H9 (cell line): ENCODE measurements at places on chromosomes 12 and 14. TPM values are rescaled to one million over a fixed set of nuclear protein-coding genes. Genes with fewer than 3 reads are reported as not detected.

Gene SYNDIG1L
- total RNA-seq, result 0.22 and 0.33 TPM in 2 replicates

Gene MYH6
- total RNA-seq, result 0.07 and 0.13 TPM in 2 replicates

DNA sequence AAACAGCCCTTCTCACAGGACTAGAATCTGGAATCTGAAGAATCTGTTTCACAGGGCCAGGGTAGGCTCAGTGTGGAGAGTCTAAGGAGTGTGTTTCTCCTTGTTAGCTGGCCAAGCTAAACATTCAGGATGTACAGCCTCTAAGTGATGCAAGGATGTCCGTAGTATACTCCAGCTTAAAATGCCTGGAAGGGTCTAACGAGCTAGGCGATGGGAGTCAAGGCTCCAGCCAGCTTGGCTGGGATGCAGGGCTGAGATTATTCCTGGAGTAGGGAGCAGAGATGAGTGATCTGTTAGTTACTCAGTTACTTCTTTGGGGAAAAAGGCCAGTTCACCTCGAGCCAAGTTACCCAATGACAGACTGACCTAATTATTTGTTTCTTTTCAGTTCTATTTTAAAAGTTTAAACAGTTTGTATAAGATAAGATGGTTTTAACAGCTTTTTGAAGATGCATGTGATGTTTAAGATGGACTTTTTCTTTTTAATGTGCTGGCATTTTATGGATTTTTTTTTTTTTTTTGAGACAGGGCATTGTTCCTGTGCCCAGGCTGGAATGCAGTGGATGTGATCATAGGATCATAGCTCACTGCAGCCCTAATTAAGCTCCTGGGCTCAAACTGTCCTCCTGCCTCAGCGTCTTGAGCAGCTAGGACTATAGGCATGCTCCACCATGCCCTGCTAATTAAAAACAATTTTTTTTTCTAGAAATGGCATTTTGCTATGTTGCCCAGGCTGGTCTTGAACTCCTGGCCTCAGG lies 41.1 kb downstream of the SYNE2 start:
- no peaks in the 10 kb centered on the region; the same call in 1 of the 2 replicates for H3K36me3 ChIP-seq
- peaks cover 9% of the 10 kb centered on the region; the same call in 1 of the 2 replicates for H3K4me1 ChIP-seq
- no peaks in the 10 kb centered on the region for H3K27me3 ChIP-seq
- H3K27ac ChIP-seq, result no peak overlapping the region
- no peak for DNase-seq

GRCh38 chr12:53171725-53172329 lies 8.7 kb upstream of the ZNF740 start:
- no peaks in the 10 kb centered on the region; the same call in 1 of the 2 replicates for H3K4me1 ChIP-seq
- no peak overlapping the region for H3K4me3 ChIP-seq
- H3K27me3 ChIP-seq, result peaks cover 25% of the 10 kb centered on the region
- no peak overlapping the region for H3K27ac ChIP-seq
- DNase-seq, result no peak

GRCh38 chr14:80213602-80214001 lies 2.3 kb upstream of the DIO2 start:
- H3K27me3 ChIP-seq, result no peaks in the 10 kb centered on the region; the same call in 1 of the 2 replicates
- no peak overlapping the region for H3K27ac ChIP-seq
- peak; percentile 70 for DNase-seq
- no peaks in the 10 kb centered on the region for H3K36me3 ChIP-seq

DNA sequence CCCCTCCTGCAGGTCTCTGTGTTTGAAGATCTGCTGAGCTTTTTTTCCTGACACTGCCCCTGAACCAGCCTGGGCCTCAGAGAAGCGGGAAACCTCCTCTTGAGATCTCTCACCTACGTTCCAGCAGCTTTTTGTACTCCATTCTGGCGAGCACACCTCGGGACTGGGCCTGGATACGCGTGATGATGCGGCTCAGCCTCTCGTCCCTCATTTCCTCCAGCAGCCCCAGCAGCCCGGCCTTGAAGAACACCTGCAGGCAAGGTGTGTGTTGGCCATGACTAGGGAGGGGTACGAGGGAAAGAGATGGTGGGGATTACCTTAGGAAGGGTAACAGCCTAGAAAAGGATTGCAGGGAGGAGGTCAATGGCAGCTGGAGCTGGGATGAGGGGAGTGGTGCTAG lies 10.3 kb downstream of the MYH7 start:
- H3K27ac ChIP-seq, result no peak overlapping the region
- no peak for DNase-seq
- no peaks in the 10 kb centered on the region for H3K27me3 ChIP-seq
- H3K4me3 ChIP-seq, result no peak overlapping the region
- H3K36me3 ChIP-seq, result no peaks in the 10 kb centered on the region
- H3K4me1 ChIP-seq, result no peaks in the 10 kb centered on the region; the same call in 1 of the 2 replicates
